ENCODE measurements at places on chromosomes 5 and 9.

DNA sequence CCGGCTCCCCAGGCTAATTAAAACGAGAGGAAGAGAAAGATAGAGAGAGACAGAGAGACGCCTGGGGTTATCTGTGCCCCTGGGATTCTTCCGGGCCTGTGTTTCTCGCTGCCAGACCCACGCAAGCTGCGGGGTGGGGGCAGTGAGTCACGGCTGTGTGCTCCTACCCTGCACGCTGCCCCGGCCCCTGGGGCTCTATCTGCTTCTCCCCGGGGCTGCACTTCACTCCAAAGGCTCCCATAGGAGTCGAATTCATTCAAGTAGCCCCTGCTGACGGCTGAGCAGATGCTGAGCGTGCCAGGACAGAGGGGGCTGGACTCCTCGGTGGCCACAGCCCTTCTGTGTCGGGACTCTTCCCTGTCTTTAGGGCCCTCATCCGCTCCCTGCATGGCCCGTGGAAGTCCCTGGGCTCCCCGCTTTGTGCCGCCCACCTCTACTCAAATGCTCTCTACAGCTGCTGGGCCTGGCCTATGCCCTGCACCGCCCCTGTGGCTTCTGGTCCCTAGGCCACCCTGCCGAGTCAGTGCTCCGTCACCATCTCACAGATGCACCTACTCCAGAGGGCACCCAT is 22.8 kb downstream of the SARDH start:
- DNase-seq, result no peak

DNA sequence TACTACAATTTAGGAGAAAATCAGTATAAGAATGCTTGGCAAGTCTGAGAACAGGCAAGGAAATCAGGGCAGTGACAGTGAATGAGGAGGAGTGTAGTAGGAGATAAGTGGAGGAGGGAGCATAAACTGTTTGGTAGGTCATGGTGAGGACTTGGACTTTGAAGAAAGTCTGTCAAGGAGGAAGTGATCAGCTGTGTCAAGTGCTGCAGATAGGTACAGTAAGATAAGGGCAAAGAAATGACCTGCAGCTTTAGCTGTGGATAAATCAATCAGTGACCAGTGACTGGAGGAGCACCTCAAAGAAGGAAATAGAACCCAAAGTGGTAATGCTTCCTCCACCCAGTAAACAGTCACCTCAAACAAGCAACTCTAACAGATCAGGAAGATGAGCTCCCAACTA is 106.3 kb downstream of the RAPGEF6 start:
- no peak for DNase-seq

GRCh38 chr9:24832307-24832706 is 286.6 kb upstream of the IZUMO3 start:
- no peak for DNase-seq

GRCh38 chr5:39484673-39485072 is 59.9 kb upstream of the DAB2 start:
- no peak for DNase-seq

- no peak for DNase-seq
Measured at GRCh38 chr5:173653822-173654523, 37.5 kb upstream of the BOD1 start.

DNA sequence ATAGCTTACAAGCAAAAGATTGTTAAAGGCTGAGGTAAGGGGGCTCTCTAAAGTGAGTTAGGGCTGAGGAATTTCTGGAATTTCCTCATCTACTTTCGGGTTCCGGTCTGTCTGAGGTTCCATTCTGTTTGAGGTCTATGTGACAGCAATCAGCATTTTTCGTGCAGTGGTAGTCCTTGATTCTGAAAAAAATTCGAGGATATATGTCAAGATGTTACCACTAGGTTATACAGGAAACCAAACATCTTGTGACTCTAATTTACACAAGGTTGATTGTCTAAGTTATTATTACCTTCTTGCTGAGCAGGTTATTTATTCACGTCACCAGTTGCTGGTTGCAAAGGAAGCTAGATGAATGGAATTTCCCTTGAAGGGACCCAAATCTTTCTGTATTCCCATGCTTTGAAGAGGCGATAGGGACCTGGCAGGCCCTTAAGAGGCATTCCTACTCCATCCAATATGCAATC is 35.2 kb downstream of the RLN2 start:
- DNase-seq, result peak; percentile 70

DNA sequence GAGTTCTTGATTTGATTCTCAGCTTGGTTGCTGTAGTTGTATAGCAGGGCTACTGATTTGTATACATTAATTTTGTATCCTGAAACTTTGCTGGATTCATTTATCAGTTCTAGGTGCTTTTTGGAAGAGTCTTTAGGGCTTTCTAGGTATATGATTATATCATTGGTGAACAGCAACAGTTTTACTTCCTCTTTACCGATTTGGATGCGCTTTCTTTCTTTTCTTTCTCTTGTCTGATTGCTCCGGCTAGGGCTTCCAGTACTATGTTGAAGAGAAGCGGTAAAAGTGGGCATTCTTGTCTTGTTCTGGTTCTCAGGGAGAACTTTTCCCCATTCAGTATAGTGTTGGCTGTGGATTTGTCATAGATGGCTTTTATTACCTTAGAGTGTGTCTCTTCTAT is 158.9 kb downstream of the SAXO1 start:
- no peak for DNase-seq

GRCh38 chr5:90845723-90846554 is 287.3 kb downstream of the ADGRV1 start:
- DNase-seq, result no peak

DNA sequence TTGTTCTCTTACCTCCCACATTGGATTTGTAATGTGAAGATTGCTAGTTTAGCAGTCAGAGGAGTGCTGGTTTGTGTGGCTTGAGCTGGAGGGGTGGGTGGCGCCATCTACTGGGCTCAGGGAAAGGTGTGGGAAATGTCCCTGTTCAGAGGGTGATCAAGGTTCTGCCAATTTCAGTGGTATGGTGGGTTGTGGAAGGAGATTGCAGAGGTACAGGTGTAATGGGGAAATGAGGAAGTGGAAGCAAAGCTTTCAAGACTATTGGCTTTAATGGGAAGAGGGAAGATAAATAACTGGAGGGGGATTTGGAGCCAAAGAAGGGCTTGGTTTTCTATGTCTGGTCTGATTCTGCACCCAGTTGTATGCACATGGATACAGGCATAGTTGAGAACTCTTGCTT is 76.4 kb downstream of the OSMR start:
- peak; percentile 67 for DNase-seq

DNA sequence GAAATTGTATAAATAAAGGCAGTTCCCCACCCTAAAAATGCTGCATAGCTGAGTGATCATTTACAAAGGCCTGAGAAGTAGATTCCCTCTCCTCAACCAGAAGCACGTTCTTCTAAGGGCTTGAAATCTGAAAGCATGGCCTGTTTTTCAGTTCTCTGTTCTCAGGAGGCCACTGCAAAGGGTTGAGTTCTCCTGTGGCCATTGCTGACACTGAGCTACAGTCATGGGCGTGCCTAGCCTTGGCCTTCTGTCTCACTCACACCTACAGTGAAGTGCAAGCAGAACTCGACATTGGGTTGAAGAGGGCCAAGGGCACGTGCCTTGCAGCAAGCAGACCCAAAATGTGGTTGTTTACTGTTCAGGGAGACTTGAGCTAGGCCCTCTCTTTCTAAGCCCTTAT is 276.6 kb upstream of the VLDLR start:
- no peak for DNase-seq

DNA sequence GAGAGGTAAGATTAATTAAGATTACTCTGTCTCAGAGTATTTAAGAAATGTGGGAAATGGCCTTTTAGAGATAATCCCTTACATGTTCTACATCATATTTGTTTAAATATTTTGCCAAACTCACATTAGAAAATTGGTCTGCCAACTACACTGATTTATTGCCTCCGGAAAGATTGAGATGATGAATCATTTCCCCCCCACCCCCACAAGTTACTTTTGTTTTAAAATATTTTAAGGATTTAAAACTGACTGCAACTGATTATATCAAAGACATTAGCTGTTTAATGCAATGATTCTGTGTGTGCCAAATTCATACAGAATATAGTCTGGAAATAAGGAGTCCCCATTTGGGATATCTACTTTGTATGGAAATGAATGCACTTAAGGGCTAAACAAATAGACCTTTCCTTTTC is 674.4 kb downstream of the PRR16 start:
- DNase-seq, result no peak

DNA sequence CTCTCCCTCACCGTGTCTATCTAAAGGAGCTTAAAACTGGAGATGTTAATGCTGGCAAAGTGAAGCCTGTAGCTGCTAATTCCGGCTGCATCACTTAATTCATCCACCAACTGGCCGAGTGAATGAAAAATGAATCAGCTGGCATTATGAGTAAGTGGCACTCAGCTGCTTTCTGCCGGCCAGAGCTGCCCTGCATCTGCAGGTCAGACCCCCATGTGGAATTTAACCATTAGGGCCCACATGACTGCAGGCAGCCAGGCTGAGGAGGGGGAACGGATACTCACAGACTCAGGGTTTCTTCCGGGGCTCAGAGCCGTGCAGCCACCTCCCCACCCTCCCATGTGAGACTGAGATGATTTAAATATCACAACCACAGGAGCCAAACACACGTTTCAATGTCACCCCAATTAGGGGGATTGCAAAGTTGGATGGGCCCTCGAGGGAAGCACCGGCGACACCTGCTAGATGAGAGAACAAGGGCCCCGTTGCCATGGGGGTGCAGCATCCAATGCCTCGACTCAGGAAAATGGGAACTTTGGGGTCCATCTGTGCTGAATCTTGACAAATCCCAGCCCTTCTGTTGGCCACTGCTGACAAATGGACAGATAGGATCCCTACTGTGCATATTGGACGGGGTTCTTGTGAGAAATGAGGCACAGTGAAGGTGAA is 115.6 kb upstream of the ALDH1B1 start:
- no peak for DNase-seq

GRCh38 chr5:140293091-140293848 is 9.6 kb downstream of the PFDN1 start:
- DNase-seq, result no peak

GRCh38 chr5:98770209-98770910 is 3.1 kb upstream of the RGMB start:
- peak; percentile 40 for DNase-seq

- DNase-seq, result no peak
Measured at GRCh38 chr5:130116972-130117371, 212.7 kb downstream of the CHSY3 start.

DNA sequence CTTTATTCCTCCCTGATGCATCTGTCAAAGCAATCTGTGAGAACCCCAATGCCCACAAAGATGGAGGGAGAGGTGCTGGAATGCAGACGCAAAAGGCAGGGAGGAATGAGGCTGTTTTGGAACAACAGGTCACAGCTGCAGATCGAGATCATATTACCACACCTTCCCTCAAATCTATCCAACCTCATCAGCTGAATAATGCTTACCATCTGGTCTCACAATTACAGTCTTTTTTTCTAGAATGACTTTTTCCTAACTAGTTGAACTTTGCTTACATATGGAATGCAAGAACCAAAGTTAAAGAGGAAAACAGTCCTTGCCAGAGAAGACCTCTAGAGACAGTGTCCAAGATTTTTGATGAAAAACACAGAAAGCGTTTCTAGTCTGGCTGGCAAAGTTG is 158.1 kb downstream of the LPAR1 start:
- DNase-seq, result peak; percentile 52

DNA sequence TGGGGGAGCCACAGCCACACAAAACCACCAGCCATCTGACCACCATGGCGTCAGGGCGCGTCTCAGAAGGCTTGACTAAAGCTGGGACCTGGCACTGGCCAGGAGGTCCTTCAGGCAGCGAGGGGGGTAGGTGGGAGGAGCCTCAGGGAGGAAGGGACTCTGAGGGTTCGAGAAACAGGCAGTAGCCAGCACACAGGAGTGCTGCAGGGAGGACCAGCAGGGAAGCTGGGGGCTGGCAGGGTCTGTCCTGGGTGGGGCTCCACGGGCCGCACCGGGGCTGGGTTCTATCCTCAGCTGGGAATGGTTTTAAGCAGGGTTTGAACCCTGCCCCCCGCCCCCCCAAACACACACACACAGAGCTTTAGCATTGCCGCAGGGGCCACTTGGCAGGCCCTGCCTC is 7.4 kb downstream of the FAM163B start:
- DNase-seq, result no peak

All from GM03348 (cell line).